ENCODE measurements at places on chromosomes 5 and 9.

- peak; percentile 31 for DNase-seq
Observed at GRCh38 chr9:135291165-135291564, 188.4 kb upstream of the PPP1R26 start.

DNA sequence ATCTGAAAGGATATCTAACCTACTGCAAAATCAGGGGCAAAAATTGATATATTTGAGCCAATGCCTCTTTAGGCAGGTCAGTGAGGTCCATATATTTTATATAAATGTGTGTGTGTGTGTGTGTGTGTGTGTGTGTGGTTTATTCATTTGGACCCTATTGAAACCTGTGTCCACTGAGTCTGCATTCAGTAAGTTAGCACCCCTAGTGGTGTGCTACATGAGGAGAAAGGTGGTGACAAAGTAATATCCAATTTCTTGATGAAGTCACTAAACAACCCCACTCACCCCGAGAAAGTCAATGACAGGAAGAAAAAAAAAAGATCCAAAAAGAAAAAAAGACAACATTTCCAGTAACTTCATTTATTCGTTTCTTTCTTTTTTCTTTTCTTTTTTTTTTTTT lies 4.1 kb downstream of the FBXW11 start:
- DNase-seq, result no peak

GRCh38 chr5:180922932-180923331 lies 24.0 kb downstream of the BTNL8 start:
- DNase-seq, result no peak

GRCh38 chr5:38321978-38322377 lies 63.6 kb downstream of the EGFLAM start:
- DNase-seq, result no peak

DNA sequence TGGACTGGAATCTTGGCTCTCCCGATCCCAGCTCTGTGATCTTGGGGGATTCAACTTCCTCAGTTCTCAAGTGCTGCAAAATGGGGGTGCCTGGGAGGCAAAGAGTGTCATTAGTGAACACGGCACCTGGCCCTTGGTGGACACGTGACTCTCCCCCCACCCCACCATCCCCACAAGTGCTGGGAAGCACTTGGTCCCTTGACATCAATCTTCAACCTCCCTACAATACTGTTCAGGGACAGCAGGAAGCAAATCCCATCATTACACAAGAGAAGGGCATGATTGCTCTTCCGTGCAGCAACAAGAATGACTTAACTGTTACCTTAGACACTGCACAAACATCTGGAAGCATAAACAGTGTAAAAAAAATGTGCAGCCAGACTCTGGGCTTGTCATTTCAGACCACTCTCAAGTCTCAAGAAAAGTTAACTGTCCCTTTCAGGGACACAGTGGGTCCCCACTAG lies 61.4 kb downstream of the PSMB7 start:
- DNase-seq, result no peak

DNA sequence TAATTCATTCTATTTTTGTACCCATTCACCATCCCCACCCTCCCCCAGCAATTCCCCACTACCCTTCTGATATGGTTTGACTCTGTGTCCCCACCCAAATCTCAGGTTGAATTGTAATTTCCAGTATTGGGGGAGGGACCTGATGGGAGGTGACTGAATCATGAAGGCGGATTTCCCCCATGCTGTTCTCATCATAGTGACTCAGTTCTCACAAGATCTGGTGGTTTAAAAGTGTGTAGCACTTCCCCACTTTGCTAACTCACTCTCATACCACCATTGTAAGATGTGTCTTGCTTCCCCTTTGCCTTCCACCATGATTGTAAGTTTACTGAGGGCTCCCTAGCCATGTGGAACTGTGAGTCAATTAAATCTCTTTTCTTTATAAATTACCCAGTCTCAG lies 25.9 kb upstream of the TESK1 start:
- no peak for DNase-seq

- no peak for DNase-seq
Observed at GRCh38 chr5:43193894-43194265, 1.9 kb downstream of the NIM1K start.

DNA sequence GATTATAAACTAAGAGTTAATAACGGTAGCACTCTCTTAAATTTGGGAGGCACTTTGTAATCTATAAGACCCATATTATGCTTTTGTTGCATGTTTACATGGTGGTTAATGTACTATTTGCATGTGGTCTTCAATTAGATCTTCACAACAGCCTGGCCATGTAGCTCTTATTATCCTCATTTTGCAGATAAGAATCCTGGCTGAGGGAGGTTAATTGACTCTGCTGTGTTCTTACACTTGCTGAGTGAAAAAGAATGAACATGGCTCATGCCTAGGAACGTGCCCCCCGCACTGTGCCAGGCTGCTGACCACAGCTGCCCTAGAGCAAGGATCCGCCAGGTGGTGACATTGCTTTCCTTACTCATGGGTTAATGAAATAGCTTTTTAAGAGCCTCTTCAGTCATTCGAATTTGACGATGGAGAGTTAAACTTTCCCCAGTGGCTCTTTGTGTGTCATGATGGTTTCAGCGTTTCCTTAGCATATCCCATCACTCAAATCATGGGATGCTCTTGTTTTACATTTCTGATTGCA lies 97.9 kb downstream of the CDH6 start:
- no peak for DNase-seq

- DNase-seq, result no peak
Observed at GRCh38 chr5:10376544-10376943, 23.0 kb downstream of the MARCHF6 start.

GRCh38 chr9:97529363-97530076 lies 28.1 kb downstream of the TMOD1 start:
- no peak for DNase-seq

DNA sequence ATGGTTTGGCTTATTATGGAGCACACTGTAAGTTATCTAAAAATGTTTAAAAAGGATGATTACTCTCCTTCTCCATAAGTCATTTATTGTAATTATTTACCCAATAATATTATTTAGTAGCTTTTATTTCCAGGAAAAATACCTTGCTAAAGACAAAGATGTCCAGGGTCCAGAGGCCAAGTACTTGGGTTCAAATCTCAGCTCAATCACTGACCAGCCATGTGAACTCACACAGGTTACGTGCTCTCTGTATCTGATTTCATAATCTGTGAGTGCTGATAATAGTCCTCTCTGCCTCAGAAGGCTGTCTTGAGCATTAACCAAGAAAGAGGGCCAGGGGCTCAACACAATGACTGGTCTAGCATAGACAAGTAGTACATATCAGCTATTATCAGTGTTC lies 27.0 kb downstream of the ALDH1A1 start:
- DNase-seq, result no peak

GRCh38 chr5:137332296-137332695 lies 166.8 kb downstream of the SPOCK1 start:
- peak; percentile 71 for DNase-seq

DNA sequence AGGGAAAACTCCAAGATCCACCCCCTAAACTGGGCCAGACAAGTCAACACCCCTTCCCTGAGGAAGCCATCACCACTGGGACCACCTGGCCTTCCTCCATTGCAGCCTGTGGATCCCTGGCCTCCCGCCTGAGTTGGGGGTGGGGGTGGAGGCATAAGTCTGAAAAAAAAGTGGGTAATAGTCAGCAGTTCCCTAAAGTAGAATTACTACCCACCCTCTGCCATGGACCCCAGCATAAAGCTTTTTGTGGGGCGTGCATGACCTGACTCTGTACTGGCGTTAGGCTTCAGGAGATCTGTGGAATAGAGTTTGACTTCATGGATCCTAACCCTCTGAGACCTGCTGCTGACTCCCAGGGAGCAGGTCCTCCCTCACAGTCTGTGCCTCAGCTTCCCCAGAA lies 2.0 kb upstream of the CXXC5 start:
- peak; percentile 56 for DNase-seq
